ENCODE measurements at places on chromosomes 1 and 21. TPM values are rescaled to one million over a fixed set of nuclear protein-coding genes. Genes with fewer than 3 reads are reported as not detected.

GRCh38 chr1:45079533-45079932 is 67.5 kb downstream of the UROD start:
- DNase-seq: no peak

- DNase-seq: no peak
Observed at GRCh38 chr21:16821588-16821987, 691.3 kb upstream of the CXADR start.

DNA sequence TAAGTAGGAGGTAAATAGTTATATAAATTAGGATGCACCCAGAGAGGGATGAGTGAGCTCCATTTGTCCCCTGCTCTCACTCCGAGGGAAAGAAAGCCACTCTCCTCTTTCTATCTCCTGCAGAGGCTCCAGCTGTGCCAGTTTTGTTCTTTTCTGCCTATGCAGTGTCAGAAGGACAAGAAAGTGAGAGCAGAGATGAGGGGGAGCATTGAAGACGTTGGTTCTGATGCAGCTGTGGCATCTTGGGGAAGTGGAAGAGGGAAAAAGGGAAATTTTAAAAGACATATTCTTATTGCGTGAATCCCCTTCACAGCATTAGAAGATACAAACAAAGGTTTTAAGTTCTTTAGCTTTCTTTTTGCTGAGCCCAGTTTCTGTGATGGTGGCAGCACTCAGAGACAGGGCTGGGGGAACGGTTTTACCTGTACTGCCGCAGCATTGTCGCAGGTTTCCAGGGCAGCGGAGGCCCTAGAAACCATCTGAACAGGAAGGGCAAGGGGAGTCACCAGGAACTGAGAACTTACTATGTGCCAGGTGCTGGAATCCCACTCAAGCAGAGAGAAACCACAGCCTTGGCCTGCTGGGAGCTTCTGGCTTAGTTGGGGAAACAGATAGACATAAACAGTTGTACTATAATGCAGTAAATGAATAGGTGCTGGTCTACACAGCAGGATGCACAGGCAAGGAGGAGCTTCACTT is 44.9 kb upstream of the USP24 start:
- DNase-seq: no peak

- no peak for DNase-seq
Observed at GRCh38 chr1:217322834-217323233, 308.1 kb downstream of the GPATCH2 start.

DNA sequence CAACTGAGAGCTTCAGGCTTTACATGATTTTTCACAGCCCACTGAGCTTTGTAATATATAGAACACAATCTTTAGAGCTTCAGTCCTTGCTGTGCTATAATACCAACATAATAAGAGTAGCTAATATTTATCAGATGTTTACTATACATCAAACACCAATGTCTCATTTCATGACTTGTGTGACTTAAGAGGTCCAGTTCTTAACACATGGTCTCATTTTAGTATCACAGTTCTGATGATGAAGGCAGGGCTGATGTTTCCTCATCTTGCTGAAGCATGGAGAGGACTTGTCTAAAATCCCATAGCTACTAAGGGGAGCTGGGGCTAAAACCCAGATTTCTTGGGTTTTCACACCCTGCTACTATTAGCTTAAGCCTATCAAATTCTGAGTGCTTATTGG is 5.5 kb downstream of the MTR start:
- no peak for DNase-seq

Gene TMEM82
- not detected for total RNA-seq

Gene LCE2B
- total RNA-seq: not detected
